Fibroblast of gingiva (primary cell): ENCODE measurements at places on chromosomes 6 and 20.

DNA sequence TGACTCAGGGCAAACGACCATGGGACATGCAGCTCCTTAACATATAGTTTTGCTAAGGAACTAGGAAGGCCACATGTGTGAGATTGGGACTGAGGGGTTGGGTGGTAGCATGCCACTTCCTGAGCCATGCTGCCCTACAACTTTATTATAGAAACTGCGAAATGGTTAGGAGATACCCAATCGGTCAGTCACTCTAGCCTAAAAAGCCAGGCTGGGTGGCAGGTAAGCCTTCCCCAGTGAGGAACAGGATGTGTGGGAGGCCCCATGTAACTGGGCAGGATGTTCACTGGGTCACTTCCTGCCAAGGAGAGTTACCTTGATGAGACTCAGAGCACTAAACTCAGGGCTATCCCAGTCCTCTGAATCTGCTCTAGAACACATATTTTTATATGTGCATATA is 123.5 kb downstream of the MAP3K7 start:
- no peak for DNase-seq

- DNase-seq, result no peak
These were observed 27.2 kb upstream of the EFHC1 start for GRCh38 chr6:52392944-52393343.

GRCh38 chr6:26299286-26300042 is 65.5 kb upstream of the BTN3A2 start:
- no peak for DNase-seq

GRCh38 chr6:99521633-99522151 is 6.5 kb upstream of the USP45 start:
- peak; percentile 73 for DNase-seq

GRCh38 chr6:42042108-42042507 is 8.2 kb upstream of the TAF8 start:
- DNase-seq, result no peak

- no peak for DNase-seq
These were observed 751.6 kb downstream of the EYS start for GRCh38 chr6:64955435-64955848.

DNA sequence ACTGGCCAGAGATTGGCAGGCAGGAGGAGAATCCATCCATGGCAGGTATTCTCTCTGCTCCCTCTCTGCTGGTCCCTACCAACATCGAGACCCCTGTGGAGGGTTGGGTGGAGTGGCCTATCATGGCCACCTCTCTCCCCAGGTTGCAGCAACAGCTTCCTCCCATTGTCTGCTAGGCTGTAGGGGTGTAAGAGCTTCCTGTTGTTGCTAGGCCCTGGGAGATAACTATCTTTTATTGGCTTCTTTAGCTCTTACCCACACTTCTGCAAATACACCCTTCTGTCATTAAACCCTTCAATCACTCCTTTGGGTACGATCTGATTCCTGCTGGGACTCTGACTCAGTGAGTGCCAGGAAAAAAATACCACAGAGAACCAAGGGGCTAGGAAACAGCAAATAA is 66.6 kb upstream of the FAM184A start:
- DNase-seq, result no peak

GRCh38 chr6:106870824-106871717 is 103.5 kb downstream of the CD24 start:
- no peak for DNase-seq

GRCh38 chr20:1473246-1474220 is 6.9 kb upstream of the NSFL1C start:
- no peak for DNase-seq

- no peak for DNase-seq
These were observed 167.9 kb downstream of the ZDHHC14 start for GRCh38 chr6:157548635-157549467.

GRCh38 chr6:35027807-35028206 is 113.3 kb downstream of the TCP11 start:
- no peak for DNase-seq

GRCh38 chr6:156508923-156509322 is 268.3 kb upstream of the ARID1B start:
- no peak for DNase-seq

DNA sequence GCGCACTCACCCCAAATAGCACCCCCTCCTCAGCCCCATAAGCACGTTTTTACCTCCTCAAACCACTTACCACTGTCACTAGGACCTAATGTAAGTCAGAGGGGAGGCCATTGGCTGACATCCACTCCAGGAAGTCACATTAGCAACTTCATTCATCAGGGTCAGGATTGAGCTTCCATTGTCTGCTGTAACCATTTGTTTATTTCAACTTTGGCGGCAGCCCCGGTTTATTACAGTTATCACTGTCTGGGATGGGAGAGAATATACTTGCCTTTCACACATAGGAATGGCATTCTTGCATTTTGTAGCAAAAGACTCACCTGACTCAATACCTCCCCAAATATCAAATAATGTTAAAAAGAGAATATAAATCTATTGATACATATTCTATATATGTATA is 38.3 kb downstream of the MAFB start:
- DNase-seq, result peak; percentile 11

DNA sequence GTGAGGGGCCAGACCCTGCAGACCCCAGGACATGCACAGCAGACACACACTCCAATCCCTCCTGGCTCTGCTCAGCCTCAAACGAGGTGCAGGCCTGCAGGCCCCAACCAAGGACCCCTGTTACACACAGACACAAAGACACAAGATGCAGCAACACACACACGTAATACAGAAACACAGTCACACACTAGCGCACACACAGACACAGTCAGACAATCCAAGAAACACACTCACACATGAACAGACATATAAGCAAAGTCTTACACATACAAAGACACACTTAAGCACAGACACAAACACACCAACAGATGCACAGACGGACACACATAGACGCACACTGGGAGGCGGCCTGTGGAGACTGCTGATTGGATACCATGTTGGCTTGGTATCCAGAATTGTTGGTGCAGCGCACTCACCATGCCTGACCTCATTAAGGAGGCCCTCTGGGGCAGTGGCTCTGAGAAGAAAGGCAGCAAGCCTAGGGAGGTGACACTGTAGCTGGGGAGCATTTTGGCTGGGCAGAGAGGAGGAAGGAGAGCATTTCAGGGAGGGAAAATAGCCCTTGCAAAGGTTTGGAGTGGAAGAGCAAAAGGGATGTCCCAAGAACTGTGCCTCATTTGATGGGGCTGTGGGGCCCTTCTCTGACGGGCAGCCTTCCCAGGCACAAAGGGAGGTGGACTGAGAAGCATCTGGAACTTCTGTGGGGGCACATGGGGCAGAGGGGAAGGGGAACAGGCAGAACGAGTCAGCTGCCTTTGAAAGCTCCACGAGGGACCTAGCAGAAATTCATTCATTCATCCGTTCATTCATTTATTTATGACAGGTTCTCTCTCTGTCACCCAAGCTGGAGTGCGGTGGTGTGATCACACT is 1.4 kb upstream of the HSPA12B start:
- DNase-seq, result no peak

DNA sequence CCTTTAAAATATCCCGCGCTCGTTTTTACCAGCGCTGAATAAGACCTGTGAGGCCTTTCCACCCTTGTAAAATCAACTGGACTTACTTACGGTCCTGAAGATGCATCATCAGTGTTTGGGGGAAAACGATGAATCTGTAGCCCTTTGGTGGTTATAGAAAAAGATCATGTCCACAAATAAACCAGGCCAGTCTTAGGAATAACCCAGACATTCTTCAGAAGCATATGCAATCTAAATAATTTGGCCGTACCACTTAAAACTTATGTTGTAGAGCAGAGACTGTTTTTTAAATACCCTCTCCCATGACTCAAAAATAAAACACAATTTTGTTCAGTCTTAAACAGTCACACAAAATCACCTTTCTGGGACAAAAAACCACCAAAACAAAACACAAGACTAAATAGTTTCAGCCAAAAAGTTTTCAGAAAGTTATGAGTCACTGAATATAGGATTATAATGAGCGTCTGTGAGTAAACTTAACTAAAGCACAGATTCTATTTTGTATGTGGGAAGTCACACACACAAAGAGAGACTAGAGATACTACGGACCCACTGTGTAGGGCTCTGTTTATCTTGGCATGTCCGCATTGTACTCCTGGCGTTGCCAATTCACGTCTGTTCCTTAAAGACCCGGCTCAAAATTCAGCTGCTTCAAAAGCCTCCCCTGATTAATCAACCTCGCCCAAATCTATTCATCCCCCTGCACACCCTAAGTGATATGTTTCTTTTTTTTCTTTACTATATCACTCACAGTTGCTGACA is 26.5 kb upstream of the SMOC2 start:
- DNase-seq, result no peak

- DNase-seq, result no peak
These were observed 1018.6 kb upstream of the EYS start for GRCh38 chr6:66725670-66726069.

- DNase-seq, result no peak
These were observed 401.6 kb upstream of the SULF2 start for GRCh38 chr20:48186915-48187314.

DNA sequence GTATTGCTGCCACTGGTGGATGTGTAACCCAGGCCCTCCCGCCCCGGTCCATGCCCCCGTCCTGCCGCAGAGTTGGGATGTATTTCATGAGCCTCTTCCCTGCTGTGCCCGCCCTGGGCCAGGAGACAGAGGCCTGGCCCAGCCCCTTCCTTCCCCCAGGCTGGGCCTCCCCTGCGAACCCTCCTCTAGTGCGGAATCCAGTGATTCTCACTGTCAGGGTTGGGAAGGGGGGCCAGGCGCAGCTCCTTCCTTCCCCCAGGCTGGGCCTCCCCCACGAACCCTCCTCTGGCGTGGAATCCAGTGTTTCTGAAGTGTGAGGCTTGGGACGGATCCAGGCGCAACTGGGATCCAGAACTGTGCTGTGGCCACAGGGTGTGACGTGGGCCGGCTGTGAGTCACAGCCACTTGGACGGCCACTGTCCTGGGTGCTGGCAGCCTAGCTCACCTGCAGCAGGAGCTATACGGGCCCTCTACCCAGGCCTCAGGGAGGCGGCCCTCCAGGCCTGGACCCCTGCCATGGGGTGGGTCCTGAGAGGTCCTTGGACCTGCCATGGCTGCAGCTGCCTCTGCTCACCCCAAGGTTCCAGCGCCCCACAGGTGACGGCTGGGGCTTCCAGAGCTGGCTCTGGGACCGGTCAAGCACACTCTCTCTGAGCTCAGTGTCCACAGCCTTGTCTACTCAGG is 28.3 kb downstream of the COL20A1 start:
- no peak for DNase-seq

GRCh38 chr6:1103021-1103420 is 208.9 kb upstream of the FOXQ1 start:
- DNase-seq, result no peak

- peak; percentile 88 for DNase-seq
These were observed 36.6 kb downstream of the NSFL1C start for GRCh38 chr20:1430004-1430451.

GRCh38 chr20:45354423-45355208 is 6.4 kb upstream of the SDC4 start:
- DNase-seq, result no peak

GRCh38 chr6:45807311-45808041 is 208.2 kb downstream of the CLIC5 start:
- no peak for DNase-seq

DNA sequence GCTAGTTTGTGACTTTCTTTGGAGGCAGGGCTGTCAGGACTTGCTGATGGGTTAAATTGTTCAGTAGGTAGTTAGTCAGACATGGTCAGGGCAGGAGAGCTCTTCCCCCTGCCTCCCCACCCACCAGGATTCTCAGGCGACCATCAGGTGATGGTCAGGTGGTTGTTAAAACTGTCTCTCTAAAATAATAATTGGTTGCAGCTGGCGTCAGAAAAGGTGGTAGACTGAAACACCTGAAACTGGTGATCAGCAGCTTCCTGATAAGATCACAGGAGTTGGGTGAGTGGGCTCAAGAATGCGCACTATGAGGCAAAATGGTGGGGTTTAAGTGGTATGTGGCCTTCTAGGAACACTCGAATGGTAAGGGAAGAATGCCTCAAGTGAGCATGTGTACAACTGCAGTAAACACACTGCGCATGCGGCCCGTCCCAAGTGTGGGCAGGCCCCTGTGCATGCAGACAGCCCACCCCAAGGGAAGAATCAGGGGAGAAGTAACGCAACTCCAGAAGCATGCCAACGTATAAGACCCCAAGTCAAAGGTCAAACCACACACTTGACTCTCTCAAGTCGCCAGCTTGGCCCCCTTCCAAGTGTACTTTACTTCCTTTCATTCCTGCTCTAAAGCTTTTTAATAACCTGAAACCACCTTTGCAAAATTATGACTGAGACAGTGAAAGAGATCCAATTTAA is 7.9 kb upstream of the BLCAP start:
- DNase-seq, result no peak

DNA sequence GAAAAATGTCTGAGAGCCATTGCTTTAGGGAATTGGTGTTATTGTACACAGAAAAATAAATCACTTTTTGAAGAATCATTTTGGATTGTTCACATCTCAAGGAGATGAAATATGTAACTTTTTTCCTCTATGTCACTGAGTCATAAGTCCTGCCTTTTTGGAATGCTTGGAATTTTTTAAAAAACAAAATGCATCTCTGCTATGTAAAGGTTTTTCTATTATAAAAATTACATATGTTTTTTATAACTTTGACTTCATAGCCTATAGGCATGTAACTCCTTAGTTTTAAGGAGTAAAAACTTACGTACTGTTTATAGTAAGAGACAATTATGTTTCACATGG is 8.7 kb downstream of the RNF144B start:
- no peak for DNase-seq

GRCh38 chr20:17189976-17190695 is 36.7 kb upstream of the PCSK2 start:
- DNase-seq, result no peak

- DNase-seq, result no peak
These were observed 30.1 kb upstream of the IBTK start for GRCh38 chr6:82277686-82278085.

DNA sequence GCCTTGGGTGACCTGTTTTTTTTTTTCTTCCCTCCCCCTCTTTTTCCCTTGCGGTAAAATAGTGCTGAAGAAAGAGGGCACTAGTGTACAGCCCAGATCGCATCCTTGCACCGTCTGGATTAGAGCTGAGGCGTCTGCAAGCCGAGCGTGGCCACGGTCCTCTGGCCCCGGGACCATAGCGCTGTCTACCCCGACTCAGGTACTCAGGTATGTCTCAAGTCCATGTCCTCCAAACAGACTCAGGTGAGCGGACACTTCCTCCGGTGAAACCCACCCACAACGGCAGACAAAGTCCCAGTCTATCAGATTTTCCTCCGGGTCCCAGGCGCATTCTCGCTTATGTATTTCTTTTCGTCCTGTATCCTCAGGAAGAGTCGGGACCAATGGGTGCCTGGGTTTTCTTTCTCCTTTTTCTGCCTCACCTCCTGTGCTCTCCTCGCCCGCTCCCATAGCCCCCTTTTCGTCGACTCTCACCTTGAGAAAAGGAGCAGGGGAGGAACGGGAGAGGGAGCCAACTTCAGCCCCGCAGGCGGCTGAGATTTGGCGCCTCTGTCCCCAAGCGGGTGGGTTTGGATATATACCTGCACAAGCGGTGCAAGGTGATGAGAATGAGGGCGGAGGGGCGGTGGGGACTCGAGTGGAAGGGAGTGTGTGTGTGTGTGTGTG is 1.1 kb upstream of the GRM1 start:
- DNase-seq, result no peak
